ENCODE measurements at places on chromosomes 1 and 21. TPM values are rescaled to one million over a fixed set of nuclear protein-coding genes. Genes with fewer than 3 reads are reported as not detected.

The B3GALT2 gene
- 9.7 TPM for total RNA-seq

The IGSF21 gene
- total RNA-seq: 0.12 TPM

The PYHIN1 gene
- total RNA-seq: not detected

The KRTAP7-1 gene
- not detected for total RNA-seq

DNA sequence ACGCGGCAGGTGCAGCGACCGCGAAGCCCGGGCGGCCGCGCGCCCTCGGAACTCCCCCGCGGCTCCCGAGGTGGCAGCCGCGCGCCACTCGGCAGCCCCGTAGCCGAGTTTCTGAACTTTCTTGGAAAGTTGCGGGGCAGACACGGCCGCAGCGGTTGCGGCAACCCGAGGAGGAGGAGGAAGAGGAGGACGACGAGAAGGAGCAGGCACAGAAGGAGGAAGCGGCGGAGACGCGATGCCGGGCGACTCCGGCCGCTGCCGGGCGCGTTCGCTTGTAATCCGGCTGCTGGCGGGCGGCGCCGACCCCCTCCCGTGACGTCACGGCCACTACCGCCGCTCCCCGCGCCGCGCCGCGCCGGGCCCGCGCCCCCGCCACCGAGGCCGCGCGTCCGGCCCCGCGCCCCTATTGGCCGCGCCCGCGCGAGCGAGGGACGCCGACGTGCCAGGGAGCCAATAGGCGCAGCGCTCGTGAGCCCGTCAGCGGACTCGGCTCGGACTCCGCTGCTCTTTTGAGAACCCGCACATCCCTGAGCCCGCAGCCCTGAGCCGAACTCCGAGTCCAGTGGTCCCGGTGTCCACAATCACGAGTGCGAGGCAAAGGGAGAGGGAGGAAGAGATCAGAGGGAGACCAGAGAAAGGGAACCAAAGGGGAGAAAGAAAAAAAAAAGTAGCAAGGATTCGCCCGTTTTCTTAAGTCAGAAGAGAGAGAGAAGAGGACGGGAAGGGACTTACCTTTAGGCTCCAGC, 736 bp upstream of the BARHL2 start:
- peak; percentile 51 for DNase-seq
- no peak overlapping the region for H3K27ac ChIP-seq
- H3K36me3 ChIP-seq: no peaks in the 10 kb centered on the region
- peak overlapping the region; percentile 67 for H3K4me3 ChIP-seq
- peaks cover 20% of the 10 kb centered on the region for H3K4me1 ChIP-seq

DNA sequence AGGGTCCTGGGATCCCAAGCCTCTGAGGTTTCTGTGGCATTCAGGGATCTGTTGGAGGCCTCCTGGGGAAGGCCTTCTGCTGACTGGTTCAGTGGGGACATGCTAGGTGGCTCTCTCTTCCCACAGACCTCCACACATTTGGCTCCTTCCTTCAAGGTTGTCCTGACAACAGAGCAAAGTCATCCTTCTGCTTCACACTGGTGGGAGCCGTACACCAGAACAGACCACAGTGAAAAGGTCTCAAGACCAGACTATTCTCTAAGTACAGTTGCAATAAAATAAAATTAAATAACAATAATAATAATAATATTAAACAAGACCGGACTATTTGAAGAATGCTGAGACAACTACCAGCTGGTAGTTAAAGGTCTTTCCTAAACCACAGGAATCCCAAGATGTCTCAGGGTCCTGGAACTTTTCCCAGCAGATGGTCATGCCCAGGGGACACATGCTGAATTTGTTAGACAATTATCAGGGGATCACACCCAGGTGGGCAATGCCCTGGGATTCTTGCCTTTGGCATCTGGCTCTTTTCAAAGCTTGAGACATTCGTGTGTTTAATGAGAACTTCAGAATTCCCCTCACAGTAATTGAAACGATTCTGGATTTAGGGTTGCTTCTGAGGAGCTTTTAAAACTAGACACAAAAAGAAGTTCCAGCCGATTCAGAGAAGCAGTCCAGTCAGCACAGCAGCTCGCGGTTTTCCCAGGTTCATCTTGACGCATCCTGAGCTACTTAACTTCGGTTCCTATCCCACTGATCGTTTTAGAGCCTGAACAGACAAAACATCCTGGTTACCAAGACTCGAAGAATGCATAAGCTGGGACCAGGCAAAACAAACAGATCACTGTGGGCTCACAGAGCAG, 22.9 kb downstream of the HTR1D start:
- peaks cover 7% of the 10 kb centered on the region for H3K4me1 ChIP-seq
- H3K27me3 ChIP-seq: no peaks in the 10 kb centered on the region
- no peaks in the 10 kb centered on the region for H3K36me3 ChIP-seq
- peak overlapping the region; percentile 4 for H3K27ac ChIP-seq
- H3K4me3 ChIP-seq: no peak overlapping the region

DNA sequence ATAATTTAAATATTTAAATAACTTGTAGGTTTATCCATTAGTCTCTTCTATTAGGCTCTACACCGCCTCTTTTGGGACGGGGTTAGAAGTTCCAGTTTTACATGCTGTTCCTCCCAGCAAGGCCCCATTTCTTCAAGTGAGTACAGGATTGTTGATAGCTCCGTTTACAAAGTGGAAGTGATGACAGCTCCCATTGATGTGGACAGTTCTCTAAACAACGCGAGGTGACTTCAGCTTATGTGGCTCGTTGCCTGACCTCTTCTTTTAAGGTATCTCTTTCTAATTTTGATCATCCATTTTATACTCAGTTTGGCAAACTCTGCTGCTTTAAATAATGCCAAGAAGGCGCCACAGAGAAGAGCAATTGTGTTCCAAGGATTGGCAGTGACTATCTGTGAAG, 49.7 kb downstream of the PACC1 start:
- H3K4me1 ChIP-seq: no peaks in the 10 kb centered on the region
- no peak overlapping the region for H3K27ac ChIP-seq

GRCh38 chr1:166511761-166512160, 327.5 kb upstream of the POGK start:
- H3K27me3 ChIP-seq: no peaks in the 10 kb centered on the region
- no peak overlapping the region for H3K4me3 ChIP-seq
- no peak overlapping the region for H3K27ac ChIP-seq
- no peaks in the 10 kb centered on the region for H3K36me3 ChIP-seq
